ENCODE measurements at places on chromosomes 2 and 18.

- DNase-seq = no peak
These were observed 858.8 kb upstream of the GYPC start for GRCh38 chr2:125797192-125797591.

- no peak for DNase-seq
These were observed 515.5 kb upstream of the MYT1L start for GRCh38 chr2:2846332-2847208.

GRCh38 chr2:175002547-175003274 lies 2.5 kb downstream of the CHN1 start:
- DNase-seq = no peak

DNA sequence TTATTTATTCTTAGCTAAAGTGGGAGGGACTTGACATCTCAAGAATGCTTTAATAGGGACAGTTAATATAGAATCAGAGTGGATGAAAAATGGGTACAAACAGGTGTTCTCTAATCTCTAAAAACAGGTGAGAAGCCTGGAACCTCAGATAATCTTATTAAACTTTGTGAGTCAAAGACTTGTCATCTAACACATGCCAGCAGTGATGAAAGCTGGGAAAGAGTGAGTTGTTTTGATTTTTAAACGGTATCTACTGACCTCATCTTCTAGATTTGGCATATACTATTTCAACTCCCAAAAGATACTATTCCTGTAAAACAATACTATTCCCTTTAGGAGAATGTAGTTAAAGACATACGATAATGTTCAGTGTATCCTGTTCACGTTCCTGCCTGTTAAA lies 103.4 kb downstream of the CCDC141 start:
- no peak for DNase-seq

- peak; percentile 73 for DNase-seq
These were observed at the start of gene GPR35 for GRCh38 chr2:240624950-240625621. Gene GPR35, plus strand, starts transcription at chr2:240625480. Its CDS starts 4,473 bp downstream, at chr2:240629953.

GRCh38 chr2:63034526-63034925 lies 16.1 kb upstream of the OTX1 start:
- DNase-seq = no peak

DNA sequence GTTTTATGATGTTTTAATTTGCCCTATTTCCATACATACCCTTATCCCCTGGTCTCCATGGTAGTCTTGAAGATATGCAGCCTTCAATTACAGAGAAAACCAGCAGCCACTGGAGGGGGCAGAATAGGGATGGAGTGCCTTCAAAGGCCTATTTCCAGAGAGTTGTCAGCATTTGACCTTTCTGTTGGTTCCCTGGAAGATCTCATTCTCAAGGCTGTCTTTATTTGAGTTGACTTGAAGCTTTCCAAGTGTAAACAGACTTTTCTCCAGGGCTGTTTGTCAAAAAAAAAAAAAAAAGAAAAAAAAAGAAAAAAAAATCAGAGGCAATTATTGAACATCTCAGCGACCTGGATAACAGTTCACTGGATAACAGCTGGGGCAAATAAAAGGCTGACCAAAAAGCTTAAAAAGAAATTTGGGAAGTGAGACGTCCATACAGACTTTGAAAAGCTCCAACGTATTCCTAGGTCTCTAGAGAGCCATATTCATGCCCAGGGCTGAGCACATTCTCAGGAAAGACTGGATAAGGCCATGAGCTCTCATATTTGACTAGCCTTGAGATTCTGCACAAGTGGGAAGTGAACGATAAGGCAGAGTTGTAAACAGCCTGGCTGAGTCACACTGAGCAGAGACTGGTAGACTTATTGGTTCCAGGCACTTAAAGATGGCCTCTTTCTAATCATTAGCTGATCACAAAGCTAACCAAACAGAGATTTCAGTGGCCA lies 126.6 kb downstream of the VAPA start:
- DNase-seq = no peak

- no peak for DNase-seq
These were observed 96.8 kb downstream of the UBE2E3 start for GRCh38 chr2:181077128-181077709.

DNA sequence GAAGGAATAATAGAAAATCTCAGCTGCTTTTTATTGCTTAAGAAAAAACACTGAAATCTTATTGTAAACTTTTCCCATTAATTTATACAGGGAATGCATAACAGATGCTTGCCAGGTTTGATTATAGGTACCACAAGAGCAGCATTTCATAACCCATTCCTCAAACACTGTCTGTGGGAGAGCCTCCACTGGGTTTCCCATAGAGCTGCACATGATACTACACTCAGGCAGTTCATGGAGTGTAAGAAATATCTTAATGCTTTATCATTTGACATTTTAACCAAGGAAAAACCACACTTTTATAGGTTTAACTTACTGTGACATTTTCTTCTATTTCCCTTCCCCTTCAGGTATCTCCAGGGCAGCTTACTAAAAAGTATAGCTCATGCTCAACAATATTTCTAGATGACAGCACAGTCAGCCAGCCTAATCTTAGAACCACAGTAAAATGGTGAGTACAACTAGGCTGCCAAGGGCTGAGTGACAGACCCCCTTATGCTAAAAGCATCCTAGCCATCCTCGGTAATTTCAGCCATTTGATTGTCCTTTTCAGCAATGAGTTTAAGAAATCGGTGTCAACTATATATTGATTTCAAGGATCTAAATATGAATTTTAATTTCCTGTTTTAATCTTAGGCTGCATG lies 22.3 kb downstream of the CCNYL1 start:
- DNase-seq = no peak

DNA sequence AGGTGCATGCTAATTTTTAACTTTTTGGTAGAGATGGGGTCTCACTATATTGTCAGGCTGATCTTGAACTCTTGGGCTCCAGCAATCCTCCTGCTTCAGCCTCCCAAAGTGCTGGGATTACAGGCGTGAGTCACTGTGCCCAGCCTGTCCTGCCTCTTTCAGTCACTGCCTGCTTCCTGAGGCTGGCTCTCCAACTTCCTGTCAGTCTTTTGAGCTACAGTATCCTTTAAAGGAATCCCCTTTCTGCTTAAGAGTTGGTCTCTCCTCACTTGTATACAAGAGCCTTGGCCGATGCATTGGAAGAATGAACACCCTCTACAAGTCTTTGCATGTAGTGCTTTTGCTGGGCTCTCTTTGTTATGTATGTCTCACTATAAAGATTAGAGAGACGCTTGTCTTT lies 88.4 kb upstream of the SMAD2 start:
- no peak for DNase-seq

All from stimulated activated CD4-positive, alpha-beta T cell treated with anti-CD3 and anti-CD28 coated beads, TNF-alpha, amount 100 ng/mL, for 48 hours (primary cell).